Stimulated activated CD8-positive, alpha-beta memory T cell treated with anti-CD3 and anti-CD28 coated beads, Interleukin-15, amount 100 ng/mL, for 1 hour (primary cell): ENCODE measurements at places on chromosomes 2 and 18.

GRCh38 chr18:67456711-67457110 lies 59.8 kb downstream of the DSEL start:
- DNase-seq: no peak

DNA sequence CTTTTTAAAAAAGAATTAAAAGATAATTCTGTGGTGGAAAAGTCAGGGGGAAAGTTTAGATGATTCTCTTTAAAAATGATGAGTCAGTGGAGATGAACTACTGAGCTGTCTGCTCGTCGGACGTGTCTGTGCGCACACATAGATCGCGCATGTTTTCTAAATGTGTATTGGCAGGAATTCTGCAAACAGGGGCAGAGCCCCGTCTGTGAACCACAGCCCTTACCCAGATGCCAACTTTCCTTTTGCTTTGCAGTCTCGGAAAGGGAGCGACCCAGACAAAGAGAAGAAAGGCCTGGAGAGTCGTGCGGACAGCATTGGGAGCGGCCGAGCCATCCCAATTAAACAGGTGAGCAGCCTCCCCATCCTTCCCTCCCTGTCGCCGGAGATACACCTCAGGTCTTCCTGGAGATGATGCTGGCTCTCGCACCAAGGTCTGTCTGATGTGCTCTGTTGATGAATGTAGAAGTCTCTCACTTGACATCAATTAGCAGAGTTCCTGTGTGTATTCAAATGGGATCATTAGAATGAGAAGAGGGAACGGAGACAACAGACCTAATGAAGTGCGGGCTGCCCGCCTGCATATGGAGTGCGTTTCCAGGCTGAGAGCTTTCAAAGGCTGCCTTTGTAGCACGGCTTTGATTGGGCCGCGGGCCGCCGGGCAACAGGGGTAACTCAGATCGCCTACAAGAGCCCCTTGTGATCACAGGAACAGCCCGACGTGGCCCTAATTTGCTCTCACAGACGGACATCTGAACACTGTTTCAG lies 313.3 kb downstream of the AGAP1 start:
- DNase-seq: no peak

GRCh38 chr2:28268386-28268785 lies 124.3 kb upstream of the FOSL2 start:
- DNase-seq: no peak

GRCh38 chr2:120602251-120602650 lies 133.4 kb upstream of the GLI2 start:
- DNase-seq: no peak

DNA sequence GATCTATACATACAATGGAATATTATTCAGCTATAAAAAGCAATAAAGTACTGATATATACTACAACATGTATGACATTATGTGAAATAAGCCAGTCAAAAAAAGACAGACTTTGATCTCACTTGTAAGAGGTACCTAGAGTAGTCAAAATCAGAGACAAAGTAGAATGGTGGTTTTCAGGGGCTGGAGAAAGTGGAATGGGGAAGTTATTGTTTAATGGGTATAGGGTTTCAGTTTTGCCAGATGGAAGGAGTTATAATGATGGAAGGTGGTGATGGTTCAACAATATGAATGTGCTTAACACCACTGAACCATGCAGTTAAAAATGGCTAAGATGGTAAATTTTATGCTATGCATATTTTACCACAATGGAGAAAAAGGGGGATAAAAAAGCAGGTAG lies 6.3 kb downstream of the COBLL1 start:
- DNase-seq: no peak

GRCh38 chr2:60964651-60965498 lies 52.6 kb upstream of the PEX13 start:
- DNase-seq: no peak

DNA sequence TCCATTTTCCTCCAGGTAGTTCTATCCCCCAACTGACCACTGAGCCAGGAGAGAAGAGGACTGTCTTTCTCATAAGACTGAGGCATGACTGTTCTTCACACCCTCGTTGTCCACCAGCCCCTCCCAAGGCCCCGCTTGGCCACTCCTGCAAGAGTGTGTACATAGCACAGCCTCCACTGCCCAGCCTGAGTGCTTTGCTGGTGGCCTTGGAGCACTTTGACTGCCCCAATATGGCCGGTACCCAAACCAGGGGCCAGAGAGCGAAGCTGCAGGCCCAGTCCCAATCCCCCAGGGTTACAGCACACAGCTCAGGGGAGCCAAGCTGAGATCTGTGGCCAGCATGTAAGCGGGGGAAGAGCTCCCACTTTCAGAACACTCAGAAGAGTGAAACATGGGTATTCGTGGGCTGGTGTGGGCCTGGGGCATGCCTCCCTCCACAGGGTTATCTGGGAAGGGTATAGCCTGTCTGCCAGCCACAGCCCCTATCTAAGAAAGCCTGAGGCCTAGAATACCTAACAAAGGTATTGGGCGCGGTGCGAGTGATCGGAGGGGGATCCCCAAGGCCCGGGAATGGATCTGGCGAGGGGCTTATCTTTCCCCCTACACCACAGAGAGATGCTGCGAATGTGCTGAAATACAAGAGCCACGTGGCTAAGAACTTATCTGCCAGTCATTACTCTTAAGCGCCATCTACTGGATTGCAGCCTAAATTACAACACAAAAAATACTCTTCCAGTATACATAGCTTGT lies 163.8 kb downstream of the WDPCP start:
- DNase-seq: no peak

- DNase-seq: no peak
These were observed 422 bp downstream of the OBSL1 start for GRCh38 chr2:219570924-219571310.

GRCh38 chr2:142426064-142426463 lies 295.2 kb upstream of the LRP1B start:
- no peak for DNase-seq

GRCh38 chr2:74599676-74600075 lies 45.2 kb downstream of the DOK1 start:
- DNase-seq: no peak

- no peak for DNase-seq
These were observed 691.4 kb upstream of the FSHR start for GRCh38 chr2:49845671-49846070.

DNA sequence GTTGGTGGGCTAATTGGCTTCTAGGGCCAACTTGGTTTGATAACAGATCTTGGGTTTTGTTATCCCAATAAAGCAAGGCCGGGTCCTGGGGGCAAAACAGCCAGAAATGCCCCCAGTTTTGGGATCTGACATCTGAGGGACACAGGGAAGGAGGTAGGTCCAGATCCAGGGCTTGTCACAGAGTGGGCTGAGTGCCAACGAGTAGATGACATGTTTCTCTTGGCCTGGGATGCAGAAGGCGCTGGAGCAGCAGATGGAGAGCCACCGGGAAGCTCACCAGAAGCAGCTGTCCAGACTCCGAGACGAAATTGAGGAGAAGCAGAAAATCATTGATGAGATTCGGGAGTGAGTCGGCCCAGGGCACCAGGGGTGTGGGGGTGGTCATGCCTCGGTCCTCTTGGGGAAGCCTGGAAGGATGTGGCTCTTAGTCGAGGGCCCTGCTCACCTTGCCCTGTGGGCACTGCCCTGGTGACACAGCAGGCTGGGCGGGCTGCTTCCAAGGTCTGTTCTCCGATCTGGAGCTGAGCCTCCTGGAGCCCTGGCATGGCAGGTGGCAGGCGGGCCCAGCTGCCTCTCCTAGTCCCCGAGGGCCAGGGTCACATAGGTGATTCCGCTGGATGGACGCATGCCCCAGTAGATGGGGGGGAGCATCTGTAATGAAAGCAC lies 40.2 kb upstream of the LYPD6B start:
- no peak for DNase-seq

GRCh38 chr2:74026687-74027241 lies 42.1 kb downstream of the TET3 start:
- no peak for DNase-seq

- DNase-seq: no peak
These were observed 71.2 kb downstream of the MYO1B start for GRCh38 chr2:191316246-191316994.

- no peak for DNase-seq
These were observed 78.1 kb upstream of the PELI1 start for GRCh38 chr2:64222351-64222750.
